Thyroid gland (tissue), 4 donors: ENCODE measurements at places on chromosomes 5 and 9.
A peak's percentile ranks its signal among the peaks of the same experiment; 100 is the strongest.

DNA sequence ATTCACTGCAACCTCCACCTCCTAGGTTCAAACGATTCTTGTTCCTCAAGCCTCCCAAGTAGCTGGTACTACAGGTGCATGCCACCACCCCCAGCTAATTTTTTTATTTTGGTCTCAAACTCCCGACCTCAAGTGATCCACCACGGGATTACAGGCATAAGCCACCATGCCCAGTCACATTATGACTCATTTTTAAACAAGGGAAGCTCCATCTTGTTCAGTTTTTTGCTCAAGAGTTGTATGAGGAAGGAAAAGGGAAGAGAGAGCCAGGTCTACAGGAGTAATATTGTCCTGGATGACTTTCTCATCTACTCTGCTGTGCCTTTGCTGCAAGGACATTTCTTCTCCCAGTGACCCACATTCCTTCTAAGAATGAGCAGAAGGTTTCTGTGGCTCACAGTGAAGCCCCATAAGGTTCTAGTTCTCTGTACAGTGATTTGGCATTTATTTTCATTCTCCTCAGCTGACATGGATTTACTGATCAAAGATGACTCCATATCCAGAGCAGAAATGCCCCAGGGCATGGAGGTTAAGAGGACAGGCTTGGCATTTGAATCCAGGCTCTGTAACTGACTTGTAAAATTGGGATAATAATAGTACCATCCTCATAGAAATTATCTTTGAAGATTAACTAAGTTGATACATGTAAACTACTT lies 153.5 kb downstream of the CDH6 start:
- DNase-seq = no peak

- no peak for DNase-seq
Measured at GRCh38 chr9:134496413-134497282, 145.0 kb upstream of the COL5A1 start.

- no peak for DNase-seq
Measured at GRCh38 chr5:142671266-142671665, 14.6 kb downstream of the FGF1 start.

GRCh38 chr9:68603371-68603770 lies 62.7 kb upstream of the TMEM252 start:
- DNase-seq = no peak

GRCh38 chr5:81631124-81631523 lies 119.8 kb downstream of the SSBP2 start:
- DNase-seq = no peak

DNA sequence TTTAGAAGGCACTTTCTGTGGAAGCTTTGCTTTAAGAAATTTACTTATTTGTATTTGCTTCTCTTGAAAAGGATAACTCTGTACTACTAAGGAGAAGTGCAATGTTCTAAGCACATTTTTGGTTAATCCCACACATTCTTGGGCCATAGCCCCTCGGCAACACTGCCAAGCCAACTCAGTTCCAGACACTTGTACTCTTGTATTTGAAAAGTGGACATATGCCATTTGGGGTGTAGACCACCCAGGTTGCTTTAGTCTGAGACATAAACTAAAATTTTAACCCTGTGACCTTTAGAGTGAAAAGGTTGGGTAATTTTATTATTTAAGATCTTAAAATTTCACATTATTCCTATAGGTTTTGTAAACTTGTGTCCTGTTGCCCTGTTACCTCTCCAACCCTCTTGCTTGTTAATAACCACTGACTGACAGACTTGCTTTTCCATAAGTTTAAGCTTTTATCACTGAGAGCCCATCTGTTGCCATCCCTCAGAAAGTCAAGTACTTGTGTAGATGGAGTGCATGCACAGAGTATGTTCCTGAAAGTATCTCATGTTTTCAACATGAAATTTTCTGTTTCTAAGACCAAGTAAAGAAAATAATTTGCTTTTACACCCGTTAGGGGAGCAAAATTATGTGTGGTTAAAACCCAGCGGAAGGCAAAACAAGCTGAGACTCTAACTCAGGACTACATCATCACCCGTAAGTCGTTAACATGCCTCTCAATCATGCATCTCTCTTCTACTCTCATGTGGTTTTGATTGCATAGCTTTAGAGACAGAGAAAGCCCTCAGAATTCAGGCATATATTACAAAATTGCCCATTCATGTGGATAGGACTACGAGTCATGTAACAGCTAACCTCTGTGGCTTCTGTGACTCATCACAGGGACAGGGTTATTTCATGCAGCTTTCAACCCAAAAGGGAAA lies 117.3 kb downstream of the GDNF start:
- DNase-seq = no peak

DNA sequence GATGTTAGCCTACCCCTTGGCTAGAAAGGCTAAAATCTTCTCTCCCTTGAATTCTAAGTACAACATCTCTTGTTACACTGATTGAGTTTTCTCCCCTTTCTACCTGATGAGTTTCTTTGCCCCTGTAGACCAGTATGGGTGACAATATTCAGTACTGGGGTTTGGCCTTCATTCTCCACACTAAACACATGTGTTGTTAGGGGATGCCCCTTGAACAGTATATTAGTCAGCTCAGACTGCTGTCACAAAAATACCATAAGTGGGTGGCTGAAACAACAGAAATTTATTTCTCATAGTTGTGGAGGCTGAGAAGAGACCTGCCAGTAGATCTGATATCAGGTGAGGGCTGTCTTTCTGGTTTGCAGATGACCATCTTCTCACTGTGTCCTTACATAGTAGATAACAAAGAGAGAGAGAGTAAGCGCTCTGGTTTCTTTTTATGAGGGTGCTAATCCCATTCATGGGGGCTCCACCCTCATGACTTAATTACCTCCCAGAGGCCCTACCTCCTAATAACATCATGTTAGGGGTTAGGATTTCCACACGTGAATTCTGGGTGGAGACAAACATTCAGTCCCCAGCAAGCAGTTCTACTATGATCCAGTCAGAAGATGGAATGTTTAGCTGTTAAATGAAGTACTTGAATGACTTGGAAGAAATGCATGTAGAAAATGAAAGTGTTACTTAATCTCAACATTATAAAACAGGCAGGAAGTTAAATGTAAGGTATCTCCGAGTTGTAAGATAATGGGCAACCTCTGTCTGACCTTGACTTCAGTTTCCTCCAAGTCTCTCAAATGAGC lies 17.5 kb downstream of the VLDLR start:
- DNase-seq = no peak

DNA sequence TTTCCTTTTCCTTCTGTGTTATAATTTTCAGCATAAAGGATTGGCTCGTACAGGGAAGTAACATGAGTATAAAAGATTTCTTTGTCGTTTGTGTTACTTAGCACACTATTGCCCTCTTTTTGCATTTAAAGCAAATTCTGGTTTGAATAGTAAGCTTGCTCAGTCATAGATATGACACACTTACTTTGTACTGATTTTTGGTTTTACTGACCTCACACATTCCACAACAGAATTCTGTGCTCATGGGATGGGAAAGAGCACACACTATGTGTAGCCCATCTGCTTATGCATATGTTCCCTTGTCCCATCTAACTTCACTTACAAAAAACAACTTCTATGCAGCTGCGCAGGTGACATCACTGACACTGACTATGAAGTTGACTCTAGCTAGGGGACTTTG lies 111.9 kb upstream of the MTAP start:
- no peak for DNase-seq

DNA sequence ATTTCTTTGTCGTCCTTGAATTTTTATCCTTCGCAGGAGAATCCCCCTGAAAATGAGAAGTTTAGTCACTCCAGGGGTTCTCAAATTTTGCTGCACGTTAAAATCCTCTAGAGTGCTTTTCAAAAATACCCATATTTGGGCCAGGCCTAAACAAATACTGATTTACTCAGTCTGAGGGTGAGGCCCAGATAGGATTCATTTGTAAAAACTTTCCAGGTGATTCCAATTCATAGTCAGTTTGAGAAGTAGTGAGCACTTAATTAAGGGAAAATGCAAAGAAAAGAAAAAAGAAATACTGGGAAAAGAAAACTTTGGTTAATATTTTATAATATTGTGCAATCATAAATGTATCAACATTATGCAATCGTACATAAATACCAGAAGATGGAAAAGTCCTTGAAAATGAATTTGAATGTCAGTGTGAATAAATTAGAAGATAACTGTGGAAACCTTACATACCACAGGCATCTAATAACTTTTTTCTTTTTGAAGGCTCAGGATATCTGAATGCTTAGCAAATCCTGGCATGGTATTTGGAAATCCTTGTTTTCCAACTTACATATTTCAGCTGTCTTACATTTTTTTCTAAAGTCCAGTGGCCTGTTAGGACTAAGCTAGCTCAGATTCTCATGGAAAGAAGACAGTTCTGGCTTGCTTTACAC lies 116.5 kb upstream of the DAPK1 start:
- DNase-seq = no peak

- no peak for DNase-seq
Measured at GRCh38 chr5:133154274-133155075, 102.7 kb downstream of the HSPA4 start.

DNA sequence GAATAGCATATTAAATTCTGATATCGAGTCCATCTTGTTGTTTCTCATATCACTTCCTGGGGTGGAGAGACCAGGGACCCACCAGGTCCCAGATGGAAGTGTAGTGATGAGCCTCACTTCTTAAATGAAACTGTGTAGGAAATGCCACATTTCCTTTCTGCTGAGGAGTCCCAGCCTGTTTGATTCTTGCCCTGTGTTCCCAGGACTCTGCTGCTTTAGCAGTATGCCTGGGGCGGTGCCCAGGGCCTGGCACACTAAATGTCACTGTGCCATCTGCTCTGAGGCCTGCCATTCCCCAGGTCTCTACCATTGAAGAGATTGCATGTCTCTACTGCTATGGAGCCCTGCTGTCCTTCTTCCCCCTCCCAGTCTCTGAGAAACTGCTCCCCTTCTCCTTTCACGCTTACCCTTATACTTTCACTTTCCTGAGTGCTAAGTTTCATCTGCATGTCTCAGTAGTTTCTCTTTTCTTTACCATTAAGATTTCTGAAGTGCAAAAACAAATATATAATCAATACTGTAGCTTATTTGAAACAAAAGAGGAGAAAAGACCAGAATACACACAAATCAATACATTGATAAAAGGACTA lies 260.4 kb downstream of the GABRB2 start:
- DNase-seq = no peak

GRCh38 chr5:132462856-132463745 lies 27.5 kb downstream of the IRF1 start:
- no peak for DNase-seq

- peak; percentile 22 for DNase-seq
Measured at GRCh38 chr5:82793808-82794419, 283.3 kb downstream of the TMEM167A start.

- no peak for DNase-seq
Measured at GRCh38 chr9:82993856-82994605, 68.9 kb downstream of the RASEF start.

DNA sequence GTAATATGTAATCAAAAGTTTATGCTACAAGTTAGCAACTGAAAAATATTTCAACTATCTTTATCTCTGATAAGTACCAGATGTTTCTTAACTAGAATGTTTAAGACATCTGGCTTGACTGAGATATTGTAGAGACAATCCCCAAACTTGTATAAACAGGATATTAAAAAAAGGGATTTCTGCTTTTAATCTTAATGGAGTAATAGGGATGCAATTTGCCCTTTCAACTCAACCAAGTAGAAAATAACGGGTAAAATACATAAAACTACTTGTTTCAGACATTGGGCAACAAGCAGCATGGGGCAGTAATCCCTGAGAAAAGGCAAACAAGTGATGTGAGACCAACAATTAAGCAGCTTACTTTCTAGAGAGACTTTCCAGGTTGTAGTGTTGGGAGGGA lies 9.4 kb upstream of the ADAMTS12 start:
- DNase-seq = no peak

GRCh38 chr9:105418588-105419500 lies 29.0 kb upstream of the FSD1L start:
- DNase-seq = no peak

- DNase-seq = no peak
Measured at GRCh38 chr5:44885903-44886302, 77.2 kb downstream of the MRPS30 start.

- no peak for DNase-seq
Measured at GRCh38 chr5:78594021-78594420, 54.6 kb downstream of the LHFPL2 start.
